ENCODE measurements at places on chromosomes 4 and X. TPM values are rescaled to one million over a fixed set of nuclear protein-coding genes. Genes with fewer than 3 reads are reported as not detected.
A peak's percentile ranks its signal among the peaks of the same experiment; 100 is the strongest.

- DNase-seq = no peak
Measured at GRCh38 chr4:5098176-5098575, 46.9 kb downstream of the STK32B start.

DNA sequence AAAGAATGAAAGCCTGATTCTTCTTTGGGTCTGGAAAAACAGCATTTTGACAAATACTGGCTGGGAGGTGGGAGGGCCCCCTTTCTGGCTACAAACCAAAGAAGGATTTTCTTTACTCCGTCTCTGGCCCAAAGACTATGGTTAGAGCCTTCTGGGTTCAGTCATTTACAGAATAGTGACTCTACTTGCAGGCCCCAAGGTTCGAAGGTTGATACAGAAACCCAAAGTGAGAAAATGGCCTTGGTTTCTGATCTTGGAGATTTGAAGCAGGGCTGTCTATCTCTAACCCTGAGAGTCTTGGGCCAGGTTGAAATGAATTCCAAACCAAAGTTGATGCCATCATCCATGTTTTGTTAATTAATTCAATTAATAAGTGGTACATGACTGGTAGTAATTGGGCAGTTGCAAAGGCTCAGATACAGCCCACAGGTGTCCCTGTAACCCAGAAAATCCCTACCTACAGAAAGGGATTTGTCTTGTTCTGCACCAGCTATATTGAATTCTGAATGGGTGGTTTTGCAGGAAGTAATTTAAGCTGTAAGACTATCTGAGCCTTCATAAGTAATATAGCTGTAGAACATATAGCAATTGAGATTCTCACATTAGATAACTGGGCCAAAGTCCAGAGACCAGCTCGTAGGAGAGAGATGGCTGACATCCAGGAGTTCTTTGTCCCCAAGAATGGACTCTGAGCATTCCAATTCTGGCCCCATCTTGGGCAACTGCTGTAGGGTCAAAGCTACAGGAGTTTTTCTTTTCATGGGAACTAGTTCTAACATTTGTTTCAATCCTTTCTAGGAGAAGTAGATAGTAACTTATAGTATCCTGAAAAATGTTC, 34.5 kb downstream of the CHRNA9 start:
- no peak for DNase-seq

- no peak for DNase-seq
Measured at GRCh38 chrX:1792636-1793035, 177.8 kb downstream of the ASMT start.

TCP11X2 gene
- total RNA-seq = not detected

PSMD10 gene
- total RNA-seq = 55.7 TPM

DNA sequence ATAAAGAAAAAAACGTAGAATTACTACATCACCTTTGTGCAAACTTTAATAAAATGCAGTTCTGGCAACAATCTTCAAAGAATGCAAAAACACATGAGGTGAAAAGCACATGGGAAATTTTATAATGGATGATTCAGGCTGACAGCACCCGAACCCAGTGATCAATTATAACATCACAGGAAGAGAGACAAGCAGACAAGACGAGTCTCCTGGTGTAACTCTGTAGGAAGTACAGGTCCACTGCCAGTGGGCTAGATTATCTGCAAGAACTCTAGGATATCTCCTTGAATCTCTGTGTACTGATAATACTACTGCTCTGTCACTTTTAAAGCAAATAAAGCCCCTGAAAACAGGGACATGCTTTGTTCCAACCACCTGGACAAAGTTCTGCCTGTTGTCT, 58.9 kb upstream of the NXF3 start:
- peak; percentile 26 for DNase-seq

DNA sequence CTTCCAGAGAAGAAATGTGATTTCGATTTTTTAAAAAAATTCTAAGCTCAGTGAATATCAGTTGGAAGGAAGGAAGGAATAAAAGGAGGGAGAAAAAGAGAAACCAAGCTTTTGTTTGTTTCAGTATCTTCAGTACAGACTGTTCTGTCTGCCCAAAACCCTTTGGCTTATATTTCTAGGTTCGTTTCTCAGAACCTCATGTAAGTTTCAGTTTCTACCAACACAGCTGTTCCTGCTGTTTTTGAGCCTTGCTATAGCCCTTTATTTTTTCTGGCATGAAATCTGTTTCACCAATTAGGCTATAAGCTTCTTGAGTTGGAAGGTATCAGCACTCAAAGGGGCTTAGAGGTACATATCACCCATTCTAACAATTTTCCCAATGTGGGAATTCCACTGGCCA, 157.9 kb downstream of the GBA3 start:
- no peak for DNase-seq

MAGEB1 gene
- total RNA-seq = not detected

FMR1NB gene
- total RNA-seq = not detected

GRCh38 chr4:73869130-73870055, at the start of gene CXCL1:
CXCL1 (plus strand) TSS chr4:73869393; CDS start chr4:73869471, 78 bp downstream.
- DNase-seq = no peak

- DNase-seq = peak; percentile 87
Measured at GRCh38 chr4:113756005-113756410, 5.5 kb downstream of the CAMK2D start.

GRCh38 chrX:152276277-152276676, 137.9 kb upstream of the MAGEA10 start:
- DNase-seq = peak; percentile 32

NEIL3 gene
- 10.1 TPM for total RNA-seq

FAM9C gene
- not detected for total RNA-seq

STATH gene
- total RNA-seq = not detected

DNA sequence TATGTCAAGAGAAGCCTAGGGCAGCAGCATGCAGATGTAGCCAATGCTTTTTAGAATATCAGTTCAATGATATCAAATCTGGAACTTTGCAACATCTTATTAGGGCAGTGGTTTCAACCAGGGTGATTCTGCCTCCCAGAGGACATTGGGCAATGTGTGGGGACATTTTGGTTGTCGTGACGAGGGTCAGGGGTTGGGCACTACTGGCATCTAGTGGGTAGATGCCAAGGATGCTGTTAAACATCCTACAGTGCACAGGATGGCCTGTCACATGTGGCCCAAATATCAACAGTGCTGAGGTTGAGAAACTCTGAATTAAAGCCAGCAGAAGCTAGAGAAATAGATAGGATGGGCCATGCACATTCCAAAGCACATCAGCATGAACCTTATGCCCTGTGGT, 152.3 kb downstream of the AMELX start:
- no peak for DNase-seq

- DNase-seq = no peak
Measured at GRCh38 chrX:108020631-108021030, 24.2 kb upstream of the VSIG1 start.

All from foreskin keratinocyte (primary cell).